Left forelimb (tissue), 1 donor: ENCODE measurements at places on chromosomes 11 and 22.

- DNase-seq: no peak
These were observed 9.7 kb downstream of the PDGFB start for GRCh38 chr22:39234867-39235687.

- no peak for DNase-seq
These were observed 72.5 kb upstream of the MYO18B start for GRCh38 chr22:25669253-25670069.

- DNase-seq: no peak
These were observed 121.2 kb downstream of the NCAM1 start for GRCh38 chr11:113082341-113082955.

GRCh38 chr11:19663206-19663605, 49.4 kb upstream of the NAV2 start:
- no peak for DNase-seq

DNA sequence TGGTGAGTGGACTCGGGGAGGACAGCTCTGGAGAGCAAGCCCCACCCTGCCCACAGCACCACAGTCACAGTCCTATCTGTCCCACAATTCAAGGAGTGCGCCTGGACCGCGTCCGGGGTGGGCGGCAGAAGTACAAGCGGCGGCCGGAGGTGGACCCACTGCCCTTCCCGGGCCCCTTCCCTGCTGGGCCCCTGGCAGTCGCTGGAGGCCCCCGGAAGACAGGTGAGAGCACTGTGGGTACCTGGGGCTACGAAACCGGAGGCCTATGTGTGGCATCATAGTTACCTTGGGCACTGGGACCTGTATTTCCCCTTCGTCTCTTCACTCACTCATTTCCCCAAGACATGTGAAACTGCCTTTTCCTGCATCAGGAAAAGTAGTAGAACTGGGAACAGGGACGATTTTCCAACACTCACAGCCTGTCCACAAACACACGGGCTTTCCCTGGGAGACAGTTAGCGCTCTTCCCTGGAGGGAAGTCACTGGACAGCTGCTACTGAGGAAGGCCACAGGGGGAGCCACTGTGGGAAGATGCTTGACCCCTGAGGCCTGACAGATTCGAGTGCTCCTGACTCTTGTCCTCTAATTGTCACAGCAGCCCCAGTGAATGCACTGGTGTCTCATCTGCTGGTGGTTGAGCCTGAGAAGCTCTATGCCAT, 3.1 kb downstream of the TRMT112 start:
- no peak for DNase-seq

- no peak for DNase-seq
These were observed 704.1 kb upstream of the CCDC90B start for GRCh38 chr11:83990160-83990733.

GRCh38 chr11:120819437-120820365, 204.2 kb upstream of the TBCEL start:
- DNase-seq: no peak

DNA sequence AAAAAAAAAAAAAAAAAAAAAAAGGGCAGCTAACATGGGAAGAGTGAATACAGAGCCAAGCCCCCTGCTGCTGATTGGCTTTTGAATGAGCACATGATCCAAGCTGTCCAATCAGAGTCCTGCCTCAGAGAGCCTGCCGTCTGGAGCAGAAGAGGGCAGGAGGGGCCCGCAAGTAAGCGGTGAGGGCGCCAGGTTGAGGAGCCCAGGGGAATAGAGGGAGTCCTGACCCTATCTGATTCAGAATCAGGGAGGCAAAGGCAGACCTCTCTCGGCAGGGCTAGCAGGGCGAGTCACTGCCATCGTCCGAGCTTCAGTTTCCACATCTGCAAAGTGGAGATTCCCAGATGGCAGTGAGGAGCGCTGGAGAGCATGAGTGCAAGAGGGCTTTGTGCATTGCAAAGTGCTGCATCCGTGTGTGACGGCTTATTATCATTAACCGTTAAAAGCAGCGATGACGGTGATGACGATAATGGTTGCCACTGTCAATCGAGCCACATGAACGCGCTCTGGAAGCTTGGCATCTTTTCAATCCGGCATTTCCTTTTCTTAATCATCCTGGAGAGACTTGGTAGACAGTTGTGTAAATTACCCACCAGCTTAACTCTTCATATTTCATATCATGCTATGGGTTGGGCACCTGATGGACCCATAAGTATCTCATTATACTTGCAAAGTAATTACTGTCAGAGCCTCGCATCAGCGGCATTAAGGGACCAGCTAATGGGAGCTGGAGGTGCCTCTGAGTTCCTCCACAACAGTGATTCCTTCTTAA, 68.6 kb upstream of the ATXN10 start:
- DNase-seq: no peak

DNA sequence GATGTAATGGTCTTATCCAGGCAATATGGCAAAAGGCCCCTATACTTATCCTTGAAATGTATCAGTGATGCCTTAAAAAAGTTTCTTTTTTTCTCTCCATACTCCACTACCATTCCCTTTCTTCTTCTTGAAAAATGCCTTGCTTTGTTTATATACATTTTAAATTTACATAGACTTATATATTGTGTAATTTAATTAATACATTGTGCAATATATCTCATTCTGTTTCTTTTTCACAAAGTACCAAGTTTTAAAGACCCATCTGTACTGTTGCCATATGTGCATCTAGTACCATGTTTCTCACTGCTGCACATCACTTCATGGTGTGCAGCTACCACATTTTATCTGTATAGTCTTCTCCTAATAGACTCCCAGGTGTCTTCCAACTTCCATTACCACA, 7.5 kb downstream of the MMP8 start:
- DNase-seq: no peak

DNA sequence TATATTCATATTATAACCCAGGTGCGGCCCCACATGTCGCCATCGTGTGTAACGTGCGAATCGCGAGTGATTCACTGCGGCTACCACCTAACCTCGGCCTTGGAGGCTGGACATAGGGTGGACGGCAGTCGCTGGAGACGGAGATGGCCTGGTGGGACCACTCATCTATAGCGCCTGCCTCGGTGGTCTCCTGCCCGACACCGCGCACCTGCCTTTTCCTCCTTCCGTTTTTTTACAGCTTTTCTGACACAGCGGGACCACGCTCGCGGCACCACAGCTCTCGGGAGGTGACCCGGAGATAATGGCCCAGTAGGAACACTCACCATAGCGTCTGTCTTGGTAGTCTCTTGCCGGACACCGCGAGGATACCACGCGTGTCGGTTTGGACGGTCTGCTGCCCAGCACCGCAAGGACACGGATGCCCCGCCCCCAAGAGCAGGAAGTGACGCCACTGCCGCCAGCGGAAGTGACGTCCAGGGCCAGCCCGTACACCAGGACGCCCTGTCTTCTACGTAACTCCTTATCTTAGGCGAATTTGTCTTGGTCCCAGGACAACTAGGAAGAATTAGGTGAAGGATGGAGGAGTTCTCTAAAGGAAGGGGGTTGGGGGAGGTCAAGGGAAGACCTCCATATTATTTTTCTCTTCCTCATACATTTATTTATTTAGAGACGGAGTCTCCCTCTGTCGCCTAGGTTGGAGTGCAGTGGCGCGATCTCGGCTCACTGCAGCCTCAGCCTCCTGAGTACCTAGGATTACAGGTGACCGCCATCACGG, 6.4 kb downstream of the SNU13 start:
- peak; percentile 92 for DNase-seq

DNA sequence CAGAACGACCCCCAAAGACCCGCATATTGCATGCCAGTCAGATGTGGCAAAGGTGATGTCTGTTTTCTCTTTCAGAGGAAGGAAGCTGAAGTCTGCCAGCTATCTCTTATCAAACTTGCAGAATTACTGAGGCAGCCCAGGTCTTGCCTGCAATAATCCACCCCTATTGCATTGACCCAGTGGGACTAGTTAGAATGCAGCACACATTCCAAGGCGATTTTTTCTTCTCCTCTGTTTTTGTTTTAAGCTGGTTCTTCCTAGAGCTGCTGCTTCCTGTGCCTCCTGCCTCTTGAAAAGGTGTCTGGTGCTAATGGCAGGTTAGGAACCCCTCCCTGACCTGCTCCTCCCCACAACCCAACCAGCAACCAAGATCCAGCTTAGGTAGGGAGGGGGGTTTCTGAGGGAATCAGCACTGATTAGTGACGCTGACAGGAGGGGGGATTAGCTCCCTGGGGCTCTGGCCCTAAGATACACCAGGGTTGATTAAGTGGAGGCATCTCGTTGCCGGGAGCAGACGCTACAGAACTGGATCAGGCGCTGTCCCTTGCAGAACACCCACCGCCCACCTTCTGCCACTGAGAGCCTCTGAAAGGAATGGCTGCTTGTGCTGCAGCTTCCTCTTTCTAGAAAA, 2.8 kb downstream of the NTM start:
- DNase-seq: no peak

- no peak for DNase-seq
These were observed 154.9 kb downstream of the SBF2 start for GRCh38 chr11:10139143-10139542.

GRCh38 chr11:11378184-11378940, 25.3 kb upstream of the CSNK2A3 start:
- no peak for DNase-seq

DNA sequence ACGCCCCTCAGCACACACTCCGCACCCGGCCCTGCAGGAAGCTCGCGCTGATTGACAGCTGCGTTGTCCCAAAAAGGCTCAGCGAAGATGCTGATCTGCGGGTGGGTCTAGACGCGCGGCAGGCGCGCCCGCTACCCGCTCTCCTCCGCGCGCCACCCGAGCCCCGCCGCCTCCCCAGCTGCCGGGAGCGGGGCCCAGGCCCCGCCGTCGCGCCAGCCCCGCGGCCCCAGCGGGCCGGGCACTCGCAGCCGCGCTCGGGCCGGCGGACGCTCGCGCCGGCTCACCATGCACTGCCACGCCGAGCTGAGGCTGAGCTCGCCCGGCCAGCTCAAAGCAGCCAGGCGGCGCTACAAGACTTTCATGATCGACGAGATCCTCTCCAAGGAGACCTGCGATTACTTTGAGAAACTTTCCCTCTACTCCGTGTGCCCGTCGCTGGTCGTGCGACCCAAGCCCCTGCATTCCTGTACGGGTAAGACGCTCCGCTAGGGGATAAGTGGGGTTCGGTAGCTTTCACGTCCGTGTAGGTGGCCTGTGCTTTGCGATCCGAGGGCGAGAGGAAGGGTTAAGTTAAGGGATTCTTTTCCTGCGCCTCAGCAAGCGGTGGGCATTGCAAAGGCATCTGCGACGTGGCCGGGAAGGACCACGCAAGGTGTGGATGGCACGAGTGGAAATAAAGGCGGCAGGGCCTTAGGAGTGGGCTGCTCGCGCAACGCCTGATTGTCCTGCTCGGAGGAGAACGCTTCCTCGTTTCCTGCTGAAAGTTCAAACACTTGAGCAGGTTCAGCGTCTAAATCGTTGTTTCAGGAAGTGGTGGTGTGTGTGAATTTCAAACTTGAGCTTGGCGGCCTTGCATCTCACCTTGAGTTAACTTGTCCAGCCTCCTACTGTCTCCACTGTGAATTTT, at the start of gene BARX2:
BARX2 (plus strand) TSS at position 98 of the 907 bp plus-strand sequence; CDS start at position 286, 188 bp downstream.
- DNase-seq: no peak

- no peak for DNase-seq
These were observed 1.9 kb downstream of the ACR start for GRCh38 chr22:50739894-50740293.

DNA sequence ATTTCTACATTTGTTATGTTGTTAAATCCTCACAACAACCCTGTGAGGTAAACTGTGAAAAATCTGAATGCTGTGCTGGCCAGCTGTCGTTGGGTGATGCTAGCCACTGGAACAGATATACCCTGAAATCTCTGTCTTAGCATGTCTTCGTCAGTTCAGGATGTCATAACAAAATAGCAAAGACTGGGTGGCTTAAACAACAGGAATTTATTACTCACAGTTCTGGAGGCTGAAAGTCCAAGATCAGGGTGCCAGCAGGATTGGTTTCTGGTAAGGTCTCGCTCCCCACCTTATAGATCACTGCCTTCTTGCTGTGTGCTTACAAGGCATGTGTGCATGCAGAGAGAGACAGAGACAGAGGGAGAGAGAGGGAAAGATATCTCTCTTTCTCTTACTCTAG, 211.7 kb downstream of the C11orf91 start:
- no peak for DNase-seq

GRCh38 chr11:96188243-96189006, 154.6 kb downstream of the MAML2 start:
- DNase-seq: no peak

GRCh38 chr11:72140661-72141060, 5.1 kb downstream of the FOLR3 start:
- DNase-seq: no peak

DNA sequence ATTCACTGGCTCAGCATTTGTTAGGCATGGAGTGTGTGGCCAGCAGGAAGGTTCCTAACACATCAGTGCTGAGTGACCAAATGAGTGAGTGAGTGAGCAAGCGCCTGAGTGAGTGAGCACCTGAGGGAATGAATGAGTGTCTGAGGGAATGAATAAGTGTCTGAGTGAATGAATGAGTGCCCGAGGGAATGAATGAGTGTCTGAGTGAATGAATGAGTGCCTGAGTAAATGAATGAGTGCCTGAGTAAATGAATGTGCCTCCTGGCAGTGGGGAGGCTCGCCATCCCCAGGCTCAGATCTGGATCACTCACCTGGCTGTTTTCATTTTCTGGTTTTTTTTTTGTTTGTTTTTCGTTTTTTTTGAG, 52.1 kb upstream of the TCF20 start:
- DNase-seq: no peak

DNA sequence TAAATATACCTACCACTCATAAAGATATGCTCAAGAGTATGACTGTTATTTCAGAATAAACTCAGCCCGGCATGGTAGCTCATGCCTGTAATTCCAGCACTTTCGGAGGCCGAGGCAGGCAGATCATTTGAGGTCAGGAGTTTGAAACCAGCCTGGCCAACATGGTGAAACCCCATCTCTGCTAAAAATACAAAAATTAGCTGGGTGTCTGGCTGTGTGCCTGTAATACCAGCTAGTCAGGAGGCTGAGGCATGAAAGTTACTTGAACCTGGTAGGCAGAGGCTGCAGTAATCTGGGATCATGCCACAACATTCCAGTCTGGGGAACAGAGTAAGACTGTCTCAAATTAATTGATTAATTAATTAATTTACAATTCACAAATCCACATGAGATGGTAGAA, 208.2 kb upstream of the PDGFD start:
- DNase-seq: no peak

DNA sequence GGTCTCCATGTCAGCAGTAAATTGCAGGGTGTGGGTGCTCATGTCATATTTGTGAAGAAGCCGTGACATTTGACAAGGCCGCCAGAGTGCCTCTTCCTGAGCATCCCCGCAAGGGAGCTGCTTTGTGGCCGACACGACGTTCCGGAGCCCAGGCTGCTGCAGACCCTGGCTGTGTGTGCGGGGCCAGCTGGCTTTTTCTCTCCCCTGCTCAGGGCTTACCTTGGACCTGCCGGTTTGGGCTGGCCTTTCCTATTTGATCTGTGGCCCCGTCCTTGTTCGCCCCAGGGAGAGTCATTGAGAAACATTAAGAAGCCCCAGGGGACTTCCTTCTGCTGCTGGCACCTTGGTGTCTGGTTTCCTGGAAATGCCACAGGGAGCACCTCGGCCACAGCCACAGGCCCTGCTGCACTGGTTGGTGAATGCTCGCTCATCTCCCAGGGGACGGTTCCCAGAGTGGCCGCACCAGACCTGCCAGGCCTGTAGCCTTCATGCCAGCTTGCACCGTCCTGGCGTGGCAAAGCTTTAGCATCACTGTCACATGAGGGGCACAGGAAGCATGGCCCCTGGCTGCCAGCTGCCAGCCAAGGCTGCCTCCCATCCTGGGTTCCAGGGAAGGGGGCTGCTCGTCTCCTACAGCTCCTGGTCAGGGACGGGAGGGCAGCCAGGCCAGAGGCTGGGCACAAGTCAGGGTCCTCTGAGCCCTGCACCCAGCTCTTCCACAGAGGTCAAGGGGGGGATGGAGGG, 5.4 kb downstream of the GRK2 start:
- no peak for DNase-seq

- no peak for DNase-seq
These were observed 10.0 kb downstream of the RPL3 start for GRCh38 chr22:39309364-39309861.
